ENCODE measurements at places on chromosomes 6 and 20. TPM values are rescaled to one million over a fixed set of nuclear protein-coding genes. Genes with fewer than 3 reads are reported as not detected.

DNA sequence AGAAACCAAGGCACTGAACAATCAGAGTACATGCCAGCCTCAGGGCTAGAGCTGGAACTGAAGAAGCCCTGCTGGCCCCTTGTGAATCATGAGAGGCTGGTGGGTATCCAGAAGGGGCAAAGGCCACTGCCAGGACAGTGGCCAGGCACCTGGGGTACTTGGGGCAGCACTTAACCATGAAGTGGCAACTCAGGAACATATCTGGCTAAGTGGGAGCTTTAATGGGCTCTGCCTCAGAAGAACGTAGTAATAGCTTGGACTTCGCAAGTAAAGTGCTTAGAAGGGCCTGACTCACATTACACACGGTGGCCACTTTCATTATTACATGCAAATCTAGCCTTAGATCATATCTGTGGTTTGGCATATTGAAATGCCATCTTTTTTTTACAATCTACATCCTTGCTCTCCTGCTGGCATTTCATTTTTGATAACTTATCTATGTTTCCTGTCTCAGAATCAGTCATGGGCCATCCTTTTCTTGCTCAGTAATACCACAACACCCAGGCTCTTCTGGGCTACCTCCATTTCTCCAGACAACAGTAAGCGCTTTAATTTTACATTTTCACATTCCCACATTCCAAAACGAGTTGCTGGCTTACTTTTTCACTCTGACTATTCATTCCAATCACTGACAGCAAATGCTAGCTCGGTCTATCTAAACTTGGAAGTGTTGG is 21.6 kb downstream of the NAPB start:
- DNase-seq, result no peak

DNA sequence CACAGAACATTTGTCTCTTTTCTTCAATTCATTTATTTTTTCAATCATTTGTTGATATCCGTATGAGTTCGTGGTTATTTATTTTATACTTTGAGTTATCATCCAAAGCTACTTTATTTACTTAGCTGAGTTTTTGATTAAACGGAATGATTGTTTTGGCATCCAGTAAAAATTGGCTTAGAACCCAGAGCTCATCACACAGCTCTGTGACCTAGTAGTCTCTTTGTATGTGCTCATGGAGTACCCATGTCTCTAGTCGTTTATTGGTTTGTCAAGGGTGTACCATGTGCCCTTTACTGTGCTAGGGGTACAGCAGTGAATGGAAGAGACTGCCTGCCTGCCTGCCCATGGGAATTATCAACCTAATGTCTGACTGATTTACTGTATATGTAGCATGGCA is 142.2 kb downstream of the MYLK4 start:
- no peak for DNase-seq

DNA sequence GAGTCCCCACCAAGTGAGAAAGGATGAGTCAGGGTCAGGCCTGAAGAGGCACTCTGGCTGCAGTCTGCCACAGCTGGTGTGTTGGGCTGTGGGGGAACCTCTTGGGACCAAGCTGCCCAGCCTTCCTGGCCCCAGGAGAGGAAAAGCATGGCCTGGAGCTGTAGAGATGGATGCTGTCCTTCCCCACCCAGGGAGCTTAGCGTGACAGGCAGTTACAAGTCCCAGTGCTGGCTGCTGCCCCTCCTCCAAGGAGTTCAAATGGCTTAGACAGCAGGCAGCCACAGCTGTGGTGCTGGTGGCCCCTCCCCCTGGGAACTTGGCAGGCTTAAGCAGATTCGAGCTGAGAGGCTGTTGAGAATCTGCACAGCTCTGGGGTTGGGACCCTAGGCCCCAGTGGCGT is 253.2 kb downstream of the PLCB1 start:
- no peak for DNase-seq

- no peak for DNase-seq
Measured at GRCh38 chr6:18078866-18079265, 43.6 kb downstream of the NHLRC1 start.

DNA sequence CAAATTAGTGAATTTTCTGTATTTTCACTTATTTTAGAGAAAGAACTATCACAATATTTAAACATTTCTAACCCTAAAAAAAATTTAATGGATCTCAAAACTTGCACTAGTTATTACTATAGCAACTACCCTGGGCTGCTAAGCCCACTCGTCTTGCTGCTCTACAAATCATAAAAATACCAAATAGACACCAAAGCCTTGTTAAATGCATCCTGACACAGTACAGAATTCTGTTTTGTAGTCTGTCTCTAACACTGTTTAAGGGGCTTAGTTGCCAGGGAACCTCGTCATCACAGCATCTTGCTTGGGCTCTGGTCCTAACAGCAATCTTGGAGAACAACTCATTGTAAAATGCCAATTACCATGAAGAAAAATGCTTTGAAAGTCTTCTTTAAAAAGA is 56.9 kb upstream of the MBOAT1 start:
- DNase-seq, result no peak

- DNase-seq, result no peak
Measured at GRCh38 chr6:112906726-112907125, 559.6 kb downstream of the RFPL4B start.

The CD109 gene
- 1.3 TPM for total RNA-seq

- DNase-seq, result no peak
Measured at GRCh38 chr6:146546443-146547043, 2.9 kb downstream of the RAB32 start.

The HRH3 gene
- not detected for total RNA-seq

The FAM209B gene
- total RNA-seq, result not detected

The TMEM74B gene
- 0.42 TPM for total RNA-seq

The TP53TG5 gene
- total RNA-seq, result not detected

- no peak for DNase-seq
Measured at GRCh38 chr6:25010176-25010575, 74.4 kb upstream of the RIPOR2 start.

GRCh38 chr6:1607516-1608221 is 2.0 kb upstream of the FOXC1 start:
- no peak for DNase-seq

DNA sequence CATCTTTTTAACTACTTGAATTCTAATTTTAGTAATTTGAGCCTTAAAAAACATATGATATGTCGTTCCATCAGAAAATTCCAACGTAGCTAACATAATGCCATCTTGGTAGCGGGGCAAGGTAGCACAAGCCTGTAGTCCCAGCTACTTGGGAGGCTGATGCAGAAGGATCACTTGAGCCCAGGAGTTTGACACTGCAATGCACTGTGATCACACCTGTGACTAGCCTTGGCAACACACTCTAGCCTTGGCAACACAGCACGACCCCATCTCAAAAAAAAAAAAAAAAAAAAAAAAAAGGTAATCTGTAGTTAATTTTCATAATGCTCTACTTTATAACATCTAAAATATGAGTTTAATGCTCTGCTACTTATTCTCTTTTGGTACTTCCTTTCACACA is 6.7 kb downstream of the BCLAF1 start:
- DNase-seq, result no peak

DNA sequence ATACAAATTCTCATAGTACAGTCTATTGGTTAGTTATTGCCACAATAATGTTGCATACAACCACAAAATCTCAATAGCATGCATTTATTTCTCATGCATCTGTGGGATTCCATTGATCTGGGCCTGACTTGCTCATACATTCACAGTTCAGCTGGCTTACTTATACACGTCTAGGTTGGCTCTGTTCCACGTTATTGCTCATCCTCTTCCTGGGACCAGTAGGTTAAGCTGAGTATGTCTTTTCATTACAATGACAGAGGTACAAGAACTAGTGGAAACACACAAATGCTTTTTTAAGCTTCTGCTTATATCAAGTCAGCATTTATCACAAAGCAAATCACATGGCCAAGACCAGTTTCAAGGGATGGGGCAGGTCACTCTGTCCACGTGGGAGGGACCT is 485.3 kb upstream of the BTBD3 start:
- no peak for DNase-seq

DNA sequence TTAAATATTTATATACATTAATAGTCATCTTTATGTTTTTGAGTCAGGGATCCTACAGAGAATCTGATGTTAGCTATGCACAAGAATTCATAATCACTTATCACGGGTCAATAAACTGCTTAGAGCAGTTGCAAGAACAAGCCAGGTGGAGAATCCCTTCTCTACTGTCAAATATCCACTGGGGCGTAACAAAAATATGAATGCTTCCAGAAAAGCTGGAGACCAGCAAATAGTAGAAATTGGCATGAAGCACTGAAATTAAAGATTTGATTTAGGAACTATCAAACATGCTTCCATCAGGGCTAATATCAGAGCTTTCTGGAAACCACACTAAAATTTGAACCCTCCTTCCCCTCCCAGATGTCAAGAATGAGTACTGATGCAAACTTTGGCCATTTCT is 37.3 kb downstream of the ADGRG6 start:
- DNase-seq, result no peak

GRCh38 chr20:38635721-38636288 is 34.2 kb downstream of the ARHGAP40 start:
- DNase-seq, result no peak

DNA sequence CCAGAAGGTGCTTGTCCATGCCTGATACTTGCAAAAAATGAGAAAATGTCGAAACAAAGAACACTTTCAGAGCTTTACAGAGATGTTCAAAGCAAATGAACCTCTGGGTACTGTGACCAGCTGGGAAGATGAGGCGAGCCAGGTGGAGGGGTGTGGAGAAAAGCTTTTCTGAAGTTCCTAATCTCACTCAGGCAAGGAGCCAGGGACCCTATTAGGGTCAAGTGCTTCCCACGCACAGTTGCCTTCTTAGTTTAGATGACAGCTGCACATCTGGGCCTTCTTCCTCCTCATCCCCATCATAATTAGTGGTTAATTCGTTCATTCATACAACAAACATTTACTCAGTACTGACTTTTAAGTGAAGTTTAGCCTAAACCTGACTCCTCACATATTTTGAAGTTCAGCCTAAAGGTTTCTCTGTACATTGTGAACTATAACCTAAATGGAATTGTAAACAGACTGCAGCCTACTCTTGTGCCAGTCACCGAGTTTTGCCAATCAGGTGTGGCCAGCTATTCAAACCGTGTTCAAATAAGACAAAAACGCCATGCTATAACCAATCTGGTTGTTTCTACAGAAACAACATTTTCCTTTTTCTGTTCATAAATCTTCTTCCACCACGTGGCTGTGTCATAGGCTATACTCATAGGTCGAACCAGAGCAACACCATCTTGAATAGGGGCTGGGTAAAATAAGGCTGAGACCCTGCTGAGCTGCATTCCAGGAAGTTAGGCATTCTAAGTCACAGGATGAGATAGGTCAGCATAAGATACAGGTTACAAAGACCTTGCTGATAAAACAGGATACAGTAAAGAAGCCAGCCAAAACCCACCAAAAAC is 19.3 kb upstream of the AHCY start:
- no peak for DNase-seq

DNA sequence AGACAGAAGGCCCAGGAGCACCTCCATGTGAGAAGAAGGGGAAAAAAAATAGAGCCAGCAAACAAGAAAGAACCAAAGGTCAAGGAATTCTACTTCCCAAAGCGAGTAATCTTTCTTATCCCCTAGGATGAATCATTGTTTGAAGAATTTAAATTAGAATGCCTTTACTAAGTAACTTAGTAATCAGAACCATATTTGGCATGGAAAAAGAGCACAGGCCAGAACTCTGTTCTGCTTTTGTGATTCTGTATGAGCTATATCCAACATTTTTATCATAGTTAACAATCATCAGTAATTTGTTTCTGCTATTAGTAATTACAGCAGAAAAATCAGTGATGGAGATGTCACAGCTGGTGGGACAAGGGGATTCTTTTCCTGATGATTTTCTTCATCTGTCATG is 228.8 kb upstream of the FAM83B start:
- no peak for DNase-seq

The PRSS16 gene
- not detected for total RNA-seq

The PACSIN1 gene
- total RNA-seq, result not detected

DNA sequence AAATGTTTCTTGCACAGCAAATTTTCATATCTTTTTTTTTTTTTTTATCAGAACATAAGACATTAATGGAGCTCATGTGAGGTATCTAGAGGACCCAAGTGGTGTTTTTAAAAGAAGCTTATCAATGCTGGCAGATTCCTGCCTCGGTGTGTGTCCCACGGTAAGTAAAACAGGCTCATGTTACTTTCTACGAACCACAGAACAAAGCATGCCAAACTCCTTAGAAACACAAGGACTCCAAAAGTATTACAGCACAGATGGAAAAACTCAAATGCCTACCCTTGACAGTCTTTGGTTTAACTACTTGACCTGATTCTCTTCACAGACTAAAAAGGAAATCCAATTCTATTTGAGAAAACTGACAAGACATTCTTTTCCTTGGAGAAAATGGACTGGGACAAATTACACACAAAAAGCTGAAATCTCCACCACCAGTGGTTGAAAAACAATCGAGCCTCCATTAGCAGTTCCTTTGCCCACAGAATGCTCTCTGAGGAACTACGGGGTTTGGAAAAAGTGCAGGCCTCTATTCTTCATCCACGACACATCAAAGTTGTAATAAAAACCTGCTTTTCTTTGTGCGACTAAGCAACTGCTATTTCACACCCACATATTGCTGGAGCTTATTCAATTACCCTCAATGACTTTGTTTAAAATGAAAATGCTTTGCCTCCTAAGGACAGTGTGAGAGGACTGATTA is 5.4 kb downstream of the METTL24 start:
- no peak for DNase-seq

The FKBP1C gene
- total RNA-seq, result 0.20 TPM

DNA sequence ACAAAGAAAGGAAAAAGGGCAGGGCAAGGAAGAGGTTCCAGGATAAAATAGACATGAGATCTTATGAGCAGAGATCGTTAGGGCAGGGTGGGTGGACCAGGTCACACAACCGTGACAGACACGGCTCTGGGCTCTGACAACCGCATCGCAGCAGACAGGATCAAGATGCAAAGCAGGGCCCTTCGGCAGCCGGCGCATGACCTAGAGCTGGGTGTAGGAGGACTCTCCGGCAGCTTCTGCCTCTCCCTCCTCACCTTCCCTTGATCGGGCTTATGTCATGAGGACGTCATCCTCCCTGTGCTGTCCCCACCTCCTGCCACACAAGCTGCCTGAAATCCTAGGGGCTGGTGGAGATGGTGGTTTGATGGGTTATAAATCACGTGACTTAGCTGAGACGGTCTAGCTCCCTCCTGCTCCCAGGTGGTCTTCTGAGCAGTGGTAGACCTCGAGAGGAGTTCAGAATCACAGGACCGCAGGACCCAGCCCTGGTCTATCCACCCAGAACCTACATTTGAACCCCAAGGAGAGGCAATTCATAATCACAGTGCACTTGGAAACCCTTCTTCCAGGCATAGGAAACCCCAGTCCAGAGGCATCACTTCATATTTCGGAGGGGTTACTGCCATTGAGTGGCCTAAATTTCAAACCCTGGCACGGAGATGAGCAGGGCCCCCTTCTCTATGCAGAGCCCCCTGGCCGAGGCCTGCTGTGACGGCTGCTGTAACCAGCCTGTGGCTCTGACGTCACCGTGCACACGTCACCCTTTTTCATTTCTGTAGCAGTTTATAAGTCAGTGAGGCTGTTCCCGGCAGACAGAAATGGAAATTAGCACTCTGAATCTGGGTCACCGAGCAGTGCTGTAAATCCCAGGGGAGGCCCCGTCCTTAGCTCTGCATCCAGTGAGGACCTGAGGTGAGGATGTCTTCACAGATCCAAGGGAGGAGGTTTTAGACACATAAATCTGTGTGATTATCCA is 8.7 kb upstream of the CCR6 start:
- DNase-seq, result no peak

GRCh38 chr20:57622579-57623381 is 2.6 kb upstream of the ZBP1 start:
- no peak for DNase-seq

GRCh38 chr6:139423037-139423703 is 48.7 kb upstream of the CITED2 start:
- DNase-seq, result no peak
